ENCODE measurements at places on chromosomes 3 and 15.

DNA sequence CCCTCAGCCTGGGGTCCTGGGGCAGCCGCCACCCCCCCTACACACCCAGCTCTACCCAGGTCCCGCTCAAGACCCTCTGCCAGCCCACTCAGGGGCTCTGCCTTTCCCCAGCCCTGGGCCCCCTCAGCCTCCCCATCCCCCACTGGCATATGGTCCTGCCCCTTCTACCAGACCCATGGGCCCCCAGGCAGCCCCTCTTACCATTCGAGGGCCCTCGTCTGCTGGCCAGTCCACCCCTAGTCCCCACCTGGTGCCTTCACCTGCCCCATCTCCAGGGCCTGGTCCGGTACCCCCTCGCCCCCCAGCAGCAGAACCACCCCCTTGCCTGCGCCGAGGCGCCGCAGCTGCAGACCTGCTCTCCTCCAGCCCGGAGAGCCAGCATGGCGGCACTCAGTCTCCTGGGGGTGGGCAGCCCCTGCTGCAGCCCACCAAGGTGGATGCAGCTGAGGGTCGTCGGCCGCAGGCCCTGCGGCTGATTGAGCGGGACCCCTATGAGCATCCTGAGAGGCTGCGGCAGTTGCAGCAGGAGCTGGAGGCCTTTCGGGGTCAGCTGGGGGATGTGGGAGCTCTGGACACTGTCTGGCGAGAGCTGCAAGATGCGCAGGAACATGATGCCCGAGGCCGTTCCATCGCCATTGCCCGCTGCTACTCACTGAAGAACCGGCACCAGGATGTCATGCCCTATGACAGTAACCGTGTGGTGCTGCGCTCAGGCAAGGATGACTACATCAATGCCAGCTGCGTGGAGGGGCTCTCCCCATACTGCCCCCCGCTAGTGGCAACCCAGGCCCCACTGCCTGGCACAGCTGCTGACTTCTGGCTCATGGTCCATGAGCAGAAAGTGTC is 30.2 kb downstream of the PTPN23 start:
- no peak for DNase-seq

DNA sequence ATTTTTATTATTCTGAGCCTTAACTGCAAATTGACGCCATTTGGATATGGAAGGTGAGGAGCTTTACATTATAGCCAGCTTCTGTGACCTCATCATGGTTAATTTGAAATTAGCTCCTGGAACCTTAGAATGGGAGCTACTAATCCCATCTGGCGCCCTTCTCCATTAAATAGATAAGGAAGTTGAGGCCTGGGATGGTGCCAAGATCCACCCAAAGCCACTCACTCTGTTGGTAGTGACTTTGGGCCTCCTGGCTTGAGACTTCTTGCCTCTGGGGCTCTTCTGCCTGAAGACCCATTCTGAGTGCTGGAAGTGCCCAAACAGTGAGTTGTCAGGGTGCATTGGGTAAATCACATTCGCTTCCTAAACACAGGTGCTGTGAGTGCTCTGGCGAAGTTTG is 12.0 kb upstream of the HMCES start:
- no peak for DNase-seq

- DNase-seq = no peak
These were observed 538.2 kb downstream of the NAALADL2 start for GRCh38 chr3:175397372-175397771.

- DNase-seq = no peak
These were observed 128.1 kb downstream of the RPL22L1 start for GRCh38 chr3:170741756-170742529.

DNA sequence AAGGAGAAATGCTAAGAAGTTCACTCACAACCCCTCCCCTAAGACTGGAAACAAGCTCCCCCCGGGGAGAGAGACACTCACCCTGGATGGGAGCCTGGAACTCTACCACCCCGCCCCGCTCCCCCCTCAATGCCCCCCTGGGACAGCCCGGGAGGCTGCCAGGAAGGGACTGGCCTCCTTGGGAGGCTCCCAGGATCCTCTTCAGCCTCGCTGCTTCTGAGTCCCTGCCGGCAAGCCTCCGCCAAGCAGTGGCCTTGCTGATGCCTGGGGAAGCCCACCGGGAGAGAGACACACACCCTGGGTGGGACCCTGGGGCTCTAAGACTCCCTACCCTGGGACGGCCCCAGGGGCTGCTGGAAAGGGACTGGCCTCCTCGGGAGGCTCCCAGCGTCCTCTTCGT is 33.4 kb downstream of the CPEB1 start:
- DNase-seq = no peak

- DNase-seq = no peak
These were observed 17.4 kb upstream of the RPUSD3 start for GRCh38 chr3:9861201-9861600.

GRCh38 chr3:195195321-195196209 is 75.4 kb downstream of the XXYLT1 start:
- DNase-seq = no peak

DNA sequence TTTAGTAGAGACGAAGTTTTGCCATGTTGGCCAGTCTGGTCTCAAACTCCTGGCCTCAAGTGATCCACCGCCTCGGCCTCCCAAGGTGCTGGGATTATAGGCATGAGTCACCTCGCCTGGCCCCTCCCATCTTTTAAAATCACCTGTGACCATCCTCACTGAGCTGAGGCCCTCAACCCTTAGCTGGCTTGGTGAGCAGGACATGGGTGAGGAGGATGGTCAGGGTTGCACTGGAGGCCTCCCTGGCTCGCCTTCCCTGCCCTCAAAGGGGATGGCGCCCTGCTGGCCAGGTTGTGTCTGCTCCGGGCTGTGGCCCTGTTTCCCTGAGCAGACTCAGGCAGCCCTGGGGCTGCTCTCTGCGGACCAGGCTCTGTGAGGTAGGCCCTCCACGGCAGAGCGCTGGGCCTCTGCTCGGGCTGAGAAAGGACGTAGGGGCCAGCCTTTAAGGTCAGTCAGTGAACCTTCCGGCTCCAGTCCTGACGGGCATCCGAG is 33.7 kb downstream of the SYNM start:
- DNase-seq = no peak

DNA sequence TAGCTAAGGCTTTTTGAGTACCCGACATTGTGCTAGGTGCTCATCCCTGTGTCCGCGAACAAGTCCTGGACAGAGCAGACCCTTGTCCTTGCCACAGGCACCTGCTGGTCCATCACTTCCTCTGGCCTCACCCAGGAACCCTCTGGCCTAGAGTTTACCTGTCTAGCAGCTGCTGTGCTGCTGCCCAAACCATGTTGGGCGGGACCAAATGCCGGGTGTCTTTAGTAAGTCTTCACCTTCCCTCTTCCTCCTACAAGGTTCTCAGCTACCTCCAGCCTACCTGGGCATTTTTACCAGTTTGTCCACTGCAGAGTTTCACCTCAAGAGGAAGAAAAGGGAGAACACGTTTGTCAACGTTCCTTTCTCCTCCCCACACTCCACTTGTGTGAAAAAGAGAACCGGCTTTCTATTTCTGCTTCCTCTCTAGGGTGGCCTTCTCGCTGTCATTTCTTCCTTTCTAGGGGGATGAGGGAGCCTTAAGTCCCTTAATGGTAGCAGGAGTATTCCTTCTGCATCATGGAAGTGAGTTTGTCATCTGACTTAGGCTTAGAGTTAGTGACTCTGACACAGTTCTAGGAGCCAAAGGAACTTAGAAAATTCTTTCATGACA is 80.4 kb upstream of the GCNT3 start:
- DNase-seq = no peak

DNA sequence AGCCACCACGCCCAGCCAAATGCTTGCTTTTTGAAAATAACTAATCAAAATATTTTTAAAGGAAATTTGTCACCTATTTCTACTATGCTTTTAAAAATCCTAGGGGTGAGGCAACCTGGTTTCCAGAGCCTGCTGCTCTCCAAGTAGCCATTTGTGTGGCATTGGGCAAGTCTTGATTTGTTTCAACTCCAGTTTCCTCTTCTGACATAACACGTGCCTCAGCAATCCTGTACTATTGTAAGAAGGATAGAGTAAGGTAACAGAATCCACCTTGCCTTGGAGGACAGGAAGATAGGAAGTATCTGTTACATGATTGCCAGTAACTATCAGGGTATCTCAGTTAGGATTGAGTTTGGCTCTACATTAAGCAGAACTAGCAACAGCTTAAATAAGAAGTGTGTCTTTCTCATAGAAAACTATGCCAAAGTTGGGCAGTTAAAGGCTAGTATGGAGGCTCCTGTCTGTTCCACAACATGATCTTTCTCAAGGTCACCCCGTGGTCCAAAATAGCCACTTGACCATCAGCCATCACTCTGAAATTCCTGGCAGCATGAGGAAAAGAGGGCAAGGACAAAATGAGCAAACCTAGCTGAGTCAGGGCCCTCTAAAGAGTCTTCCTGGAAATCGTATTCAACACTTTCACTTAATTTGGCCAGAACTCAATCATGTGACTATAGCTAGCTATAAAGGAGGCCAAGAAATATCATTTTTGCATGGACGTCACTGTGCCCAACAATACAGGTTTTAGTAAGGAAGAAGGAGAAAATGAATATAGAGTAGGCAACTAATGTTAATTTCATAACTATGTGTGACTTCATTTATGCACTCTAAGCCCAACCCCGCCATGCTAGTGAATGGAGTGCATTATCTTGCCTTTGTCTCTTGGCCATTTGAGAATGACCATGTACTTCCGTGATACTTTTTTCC is 66.1 kb downstream of the HMG20A start:
- DNase-seq = no peak

DNA sequence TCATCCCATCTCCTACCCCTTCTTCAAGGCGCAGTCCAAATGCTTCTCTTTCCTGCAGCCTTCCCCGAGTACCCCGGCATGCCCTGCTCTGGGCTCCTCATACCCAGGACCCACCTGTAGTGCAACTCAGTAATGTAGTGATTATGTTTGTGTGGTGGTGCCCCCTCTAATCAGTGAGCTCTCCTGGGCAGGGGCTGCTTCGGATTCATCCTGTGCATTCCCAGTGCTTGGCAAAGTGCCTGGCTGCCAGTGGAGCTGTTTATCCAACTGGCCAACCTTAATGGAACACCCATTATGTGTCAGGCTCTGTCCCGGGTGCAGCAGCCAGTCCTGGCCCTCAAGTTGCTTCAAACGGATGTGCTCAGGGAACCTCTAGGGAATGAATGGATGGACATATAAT is 174.4 kb upstream of the LINGO1 start:
- no peak for DNase-seq

- DNase-seq = no peak
These were observed 130.6 kb downstream of the MBNL1 start for GRCh38 chr3:152399374-152399773.

- no peak for DNase-seq
These were observed 400.8 kb upstream of the CNTN3 start for GRCh38 chr3:75015280-75015679.

Data from CD4-positive, alpha-beta T cell treated with Interleukin-15 for 1 hour (primary cell).